ENCODE measurements at places on chromosomes 16 and 17.

DNA sequence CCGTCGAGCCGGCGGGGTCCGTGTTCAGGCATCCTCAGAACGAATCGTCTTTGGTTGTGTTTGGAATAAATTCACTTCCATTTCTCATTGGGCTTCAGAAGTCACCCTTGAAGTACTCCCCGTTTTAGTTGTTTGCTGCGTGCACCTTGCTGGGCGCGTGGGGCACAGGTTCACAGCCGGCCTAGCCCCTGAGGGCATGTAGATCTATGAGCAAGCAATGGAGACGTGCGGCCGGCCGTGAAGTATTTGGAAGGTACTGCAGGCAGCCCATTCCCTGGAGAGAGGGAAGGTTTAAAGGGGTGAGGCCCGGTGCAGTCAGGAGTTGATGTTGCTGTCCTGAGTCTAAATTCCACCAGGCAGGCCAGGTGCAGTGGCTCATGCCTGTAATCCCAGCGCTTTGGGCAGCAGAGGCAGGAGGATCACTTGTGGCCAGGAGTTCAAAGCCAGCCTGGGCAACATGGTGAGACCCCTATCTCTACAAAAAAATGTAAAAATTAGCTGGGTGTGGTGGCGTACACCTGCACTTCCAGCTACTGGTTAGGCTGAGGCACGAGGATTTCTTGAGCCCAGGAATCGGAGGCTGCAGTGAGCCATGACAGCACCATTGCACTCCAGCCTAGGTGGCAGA lies 714 bp downstream of the ACSF3 start:
- no peak for DNase-seq

DNA sequence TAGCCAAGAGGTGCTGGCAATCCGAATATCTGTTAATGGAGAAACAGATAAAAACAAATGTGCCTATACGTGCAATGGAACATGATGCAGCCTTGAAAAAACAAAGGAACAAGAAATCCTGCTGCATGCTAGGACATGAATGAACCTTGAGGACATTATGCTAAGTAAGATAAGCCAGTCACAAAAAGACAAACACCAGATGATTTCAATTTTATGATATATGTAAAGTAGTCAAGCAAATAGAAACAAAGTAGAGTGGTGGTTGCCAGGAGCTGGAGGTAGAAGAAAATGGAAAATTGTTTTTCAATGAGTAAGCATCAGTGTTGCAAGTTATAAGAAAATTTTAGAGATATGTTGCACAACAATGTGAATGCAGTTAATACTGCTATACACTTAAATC lies 409.7 kb upstream of the CDH8 start:
- DNase-seq, result no peak

GRCh38 chr16:88539652-88540345 lies 30.4 kb upstream of the ZC3H18 start:
- DNase-seq, result no peak

DNA sequence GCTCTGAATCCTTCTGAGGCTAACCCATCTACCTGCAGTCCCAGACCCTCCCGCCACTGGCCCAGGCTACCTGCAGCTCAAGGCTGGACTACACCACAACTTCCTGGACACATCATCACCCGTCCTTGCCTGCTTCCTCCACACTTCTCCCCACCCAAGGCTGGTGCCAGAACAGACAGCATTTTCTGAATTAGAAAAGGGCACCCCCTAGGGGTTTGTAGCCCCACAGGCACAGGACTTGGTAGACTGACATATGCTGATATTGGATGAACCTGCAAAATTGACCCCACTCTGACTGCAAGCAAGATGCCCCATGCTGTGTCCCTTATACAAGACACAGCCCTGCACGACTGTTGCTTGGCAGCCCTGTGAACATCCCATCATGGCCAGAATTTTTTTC lies 271.5 kb upstream of the C16orf82 start:
- DNase-seq, result no peak

- DNase-seq, result no peak
These were observed 952.6 kb upstream of the SOX9 start for GRCh38 chr17:71168053-71168741.

DNA sequence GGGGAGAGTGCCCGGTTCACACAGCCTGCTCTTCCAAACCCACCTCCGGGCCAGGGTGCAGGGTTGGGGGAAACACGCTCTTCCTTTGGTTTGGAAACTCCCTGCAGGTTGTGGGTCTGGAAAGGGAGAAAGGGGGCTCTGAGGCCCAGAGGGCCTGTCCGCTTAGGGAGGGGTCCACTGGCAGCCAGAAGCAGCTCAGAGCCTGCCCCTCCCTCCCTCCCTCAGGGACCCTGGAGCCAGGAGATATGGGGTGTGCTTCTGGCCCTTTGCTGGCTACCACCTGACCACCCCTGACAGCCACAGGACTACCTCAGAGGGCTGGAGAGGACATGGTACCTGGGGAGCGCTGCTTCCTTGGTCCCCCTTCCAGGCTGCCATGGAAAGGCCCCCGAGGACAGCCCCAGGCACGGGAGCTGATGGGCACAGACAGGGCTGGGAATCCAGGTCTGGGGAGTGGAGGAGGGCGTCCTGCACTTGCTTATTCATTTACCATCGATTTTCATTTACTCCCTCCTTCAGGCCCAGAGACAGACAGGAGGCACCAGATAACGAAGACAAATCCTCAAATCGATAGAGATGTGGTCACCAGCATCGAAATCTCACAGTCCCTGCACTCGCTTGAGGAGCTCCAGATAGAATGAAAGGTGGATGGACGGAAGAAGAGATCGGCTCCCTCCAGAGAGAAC lies 48.4 kb upstream of the DOC2B start:
- DNase-seq, result no peak

DNA sequence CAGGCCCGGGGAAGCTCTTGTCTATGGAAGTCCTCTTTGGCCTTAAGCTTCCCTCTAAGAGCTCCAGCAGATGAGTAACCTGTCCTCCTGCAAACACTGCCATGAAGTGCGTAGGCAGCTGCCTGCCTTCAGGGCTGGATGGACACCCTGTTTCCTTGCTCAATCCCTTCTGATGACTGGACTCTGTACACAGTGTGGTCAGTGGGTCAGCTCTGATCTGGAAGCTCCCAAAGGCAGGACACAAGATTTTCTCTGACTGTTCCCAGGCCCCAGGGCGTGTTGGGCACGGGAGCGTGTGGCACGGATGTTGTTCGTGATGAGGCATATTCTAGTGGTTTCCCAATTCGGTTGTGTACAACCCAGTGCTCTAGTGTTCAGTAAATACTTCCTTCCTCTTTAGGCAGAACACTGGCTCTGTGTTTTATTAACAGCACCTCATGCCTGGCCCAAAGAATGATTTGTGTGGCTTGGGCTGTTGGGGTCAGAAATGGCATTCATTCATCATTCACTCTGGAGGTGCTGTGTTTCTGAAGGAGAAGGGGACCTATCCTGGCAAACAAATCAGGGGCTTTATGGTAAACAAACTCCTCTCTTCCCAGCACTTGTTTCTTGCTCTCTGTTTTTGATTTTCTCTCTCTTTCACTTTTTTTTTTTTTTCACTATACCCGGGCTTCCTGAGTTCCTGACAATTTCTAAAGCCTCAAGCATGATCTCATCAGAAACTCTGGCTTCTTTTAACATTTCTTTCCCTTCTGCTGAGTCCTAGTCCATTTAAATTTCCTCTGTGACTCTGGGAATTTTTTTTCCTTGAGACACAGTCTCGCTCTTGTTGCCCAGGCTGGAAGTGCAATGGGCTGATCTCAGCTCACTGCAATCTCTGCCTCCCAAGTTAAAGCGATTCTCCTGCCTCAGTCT lies 12.0 kb upstream of the RNF157 start:
- peak; percentile 53 for DNase-seq

DNA sequence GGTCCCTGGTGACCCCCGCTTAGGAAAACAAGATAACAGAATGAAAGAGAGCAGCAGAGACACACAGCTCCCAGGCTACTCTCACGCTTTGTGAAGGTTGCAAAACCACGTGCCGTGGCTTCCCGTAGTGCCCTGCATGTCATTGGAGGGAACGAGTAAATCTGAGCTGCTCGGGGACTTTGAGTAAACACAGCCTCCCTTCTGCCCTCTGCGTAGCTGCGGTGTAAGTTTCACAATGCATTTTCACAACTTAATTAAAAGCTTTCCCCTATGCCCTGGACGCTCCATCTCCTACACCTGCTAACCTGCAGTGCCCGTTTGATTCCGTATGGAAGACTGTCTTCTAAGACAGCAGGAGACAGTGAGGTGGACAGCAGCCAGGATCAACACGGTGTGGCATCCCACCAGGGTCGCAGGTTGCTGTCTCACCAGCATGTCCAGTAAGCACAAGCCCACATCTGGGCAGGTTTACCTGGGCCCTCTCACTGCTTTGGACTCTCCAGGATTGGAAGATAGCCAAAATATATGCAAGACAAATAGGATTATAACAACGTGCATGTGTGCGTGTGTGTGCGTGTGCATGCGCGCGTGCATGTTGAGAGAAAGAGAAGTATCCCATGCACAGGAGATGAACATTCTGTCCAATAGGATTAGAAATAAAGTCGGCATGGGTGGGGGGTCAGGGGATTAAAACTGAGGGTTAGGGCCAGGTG lies 116.4 kb upstream of the RCVRN start:
- peak; percentile 14 for DNase-seq

DNA sequence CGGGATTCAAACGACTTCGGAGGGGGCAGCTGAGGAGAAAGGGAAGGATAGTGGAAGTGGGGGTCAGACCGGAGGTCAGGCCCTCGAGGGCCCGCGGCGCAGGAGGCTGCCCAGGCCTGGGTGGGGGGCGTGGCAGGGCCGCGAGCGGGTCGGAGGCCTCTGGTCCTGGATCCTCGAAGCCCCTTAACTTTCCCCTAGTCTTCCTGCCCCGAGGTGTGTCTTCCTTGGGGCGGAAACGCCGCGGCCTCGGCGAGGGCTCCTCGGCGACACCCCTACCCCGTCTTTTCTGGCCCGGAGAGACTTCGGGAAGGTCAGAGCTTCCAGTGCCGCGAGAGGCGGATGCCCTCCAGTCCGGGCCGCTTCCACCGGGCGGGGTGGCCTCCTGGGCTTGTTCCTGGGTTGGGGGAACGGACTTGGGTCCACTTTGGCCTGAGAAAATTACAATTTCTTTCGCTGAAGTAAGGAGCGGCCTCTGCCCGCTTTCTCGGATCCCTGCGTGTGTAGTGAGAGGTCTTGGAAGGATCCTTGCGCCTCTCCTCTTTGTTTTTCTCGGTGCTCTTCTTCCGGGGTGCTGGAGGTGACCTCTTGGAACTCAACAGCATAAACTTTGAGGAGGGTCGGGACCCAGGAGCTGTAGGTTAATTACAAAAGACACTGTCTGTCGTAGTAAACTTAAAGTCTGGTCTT lies 491 bp downstream of the IST1 start:
- no peak for DNase-seq

DNA sequence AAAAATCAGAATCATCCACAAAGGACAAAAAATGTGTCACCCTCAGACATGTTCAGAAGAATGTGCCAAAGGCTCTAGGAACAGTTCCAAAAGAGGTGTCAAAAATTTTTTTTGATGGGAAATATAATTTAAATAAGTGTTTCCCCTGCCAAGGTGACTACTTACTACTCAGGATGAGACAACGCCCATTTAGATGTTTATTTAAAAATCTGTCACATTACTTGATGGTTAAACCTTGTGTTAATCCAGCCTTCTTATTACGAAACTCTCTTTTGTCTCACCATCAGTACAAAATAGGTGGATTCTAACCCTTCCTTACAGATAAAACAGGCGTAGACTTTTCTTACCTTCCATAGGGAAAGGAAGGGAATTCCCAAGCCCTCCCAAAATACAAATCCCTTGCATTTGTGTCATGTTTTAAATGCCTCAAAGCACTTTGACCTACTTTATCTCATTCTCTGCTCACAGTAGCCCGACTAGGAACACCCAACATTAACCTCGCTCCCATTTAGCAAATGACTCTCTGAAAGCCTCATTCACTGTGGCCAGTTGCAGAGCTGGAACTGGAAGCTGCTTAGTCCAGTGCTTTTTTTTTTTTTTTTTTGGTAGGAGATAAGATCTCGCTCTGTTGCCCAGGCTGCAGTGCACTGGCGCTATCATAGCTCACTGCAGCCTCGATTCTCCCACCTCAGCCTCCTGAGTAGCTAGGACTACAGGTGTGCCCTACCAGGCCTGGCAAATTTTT lies 5.8 kb upstream of the GNA13 start:
- no peak for DNase-seq

- DNase-seq, result no peak
These were observed 11.2 kb downstream of the MVP start for GRCh38 chr16:29831490-29831889.

- no peak for DNase-seq
These were observed 24.7 kb upstream of the CCL2 start for GRCh38 chr17:34230342-34230741.

DNA sequence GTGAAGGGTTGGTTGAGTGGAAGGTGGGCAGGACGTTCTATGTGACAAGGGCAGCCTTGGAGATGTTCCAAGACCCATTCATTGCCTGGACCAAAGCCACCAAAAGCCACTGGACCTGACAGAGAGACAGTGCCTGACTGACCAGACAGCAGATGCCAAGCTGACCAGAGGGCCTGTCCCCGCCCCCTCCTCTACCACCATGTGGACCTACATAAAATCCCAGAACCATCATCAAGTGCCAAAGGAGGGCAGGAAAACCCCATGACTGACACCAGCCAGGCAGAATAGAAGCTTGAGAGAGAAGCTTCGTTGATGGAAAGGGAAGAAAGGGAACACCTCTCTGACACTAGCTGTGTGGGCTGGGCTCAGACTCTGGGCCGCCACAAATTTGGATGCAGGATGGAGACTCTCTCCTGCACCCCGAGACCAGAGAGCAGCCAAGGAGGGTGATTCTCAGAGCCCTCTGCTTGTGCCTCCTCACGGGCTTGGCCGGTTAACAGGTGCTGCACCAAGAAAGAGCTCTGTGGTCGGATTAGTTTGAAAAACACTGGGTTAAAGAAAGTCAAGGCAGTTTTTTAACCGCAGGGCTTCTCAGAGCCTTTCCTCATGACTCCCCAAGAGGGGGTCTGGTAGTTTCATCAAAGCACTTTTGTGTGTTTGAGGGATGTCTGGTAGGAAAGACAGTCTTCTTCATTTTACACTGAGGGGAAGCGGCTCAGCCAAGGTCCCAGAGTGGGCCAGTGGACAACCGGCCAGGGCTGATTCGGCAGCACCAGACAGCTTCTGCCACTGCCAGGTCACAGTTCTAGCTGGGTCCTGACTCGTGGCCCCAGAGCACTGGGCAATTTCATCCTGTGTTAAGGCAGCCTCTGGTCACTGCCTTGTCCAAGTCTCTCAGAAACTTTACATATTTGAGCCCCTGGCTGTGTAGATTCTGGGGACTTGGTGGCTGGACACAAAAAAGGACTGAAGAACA lies 1.7 kb downstream of the TNFRSF13B start:
- no peak for DNase-seq

GRCh38 chr17:62968445-62968923 lies 2.4 kb downstream of the TANC2 start:
- DNase-seq, result peak; percentile 84

GRCh38 chr17:82101767-82102679 lies 4.0 kb upstream of the FASN start:
- no peak for DNase-seq

Measured in CD4-positive, alpha-beta T cell treated with Interleukin-10 for 1 hour (primary cell).